ENCODE measurements at places on chromosomes 5 and 9.

- no peak for DNase-seq
These were observed 50.2 kb upstream of the UBAC1 start for GRCh38 chr9:136011376-136011702.

GRCh38 chr9:84111726-84112125 lies 131.1 kb downstream of the RMI1 start:
- DNase-seq = no peak

GRCh38 chr5:128687930-128688329 lies 149.9 kb upstream of the FBN2 start:
- DNase-seq = no peak

GRCh38 chr5:96478983-96479382 lies 45.9 kb upstream of the PCSK1 start:
- DNase-seq = no peak

GRCh38 chr9:78267889-78268288 lies 29.0 kb upstream of the PSAT1 start:
- DNase-seq = no peak

DNA sequence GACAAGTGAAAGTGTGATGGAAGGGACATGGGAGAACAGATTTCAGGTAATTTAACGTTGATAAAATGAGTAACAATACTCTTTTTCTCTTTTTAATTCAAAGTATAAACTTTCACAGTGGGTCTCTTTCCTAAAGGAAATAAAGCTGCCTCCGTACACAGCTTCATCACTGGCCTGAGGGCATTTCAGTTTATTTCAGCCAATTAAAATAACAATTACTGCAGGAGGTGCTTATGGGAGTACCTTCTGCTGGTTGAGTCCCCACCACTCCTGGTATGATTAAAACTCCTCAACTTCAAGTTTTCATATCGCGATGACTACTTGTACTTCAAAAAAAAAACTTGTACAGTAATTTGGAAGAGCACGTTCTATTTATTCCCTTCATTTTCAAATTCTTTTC lies 1845.9 kb downstream of the MAT2B start:
- DNase-seq = no peak

- DNase-seq = no peak
These were observed 1.9 kb upstream of the FST start for GRCh38 chr5:53478411-53479044.

DNA sequence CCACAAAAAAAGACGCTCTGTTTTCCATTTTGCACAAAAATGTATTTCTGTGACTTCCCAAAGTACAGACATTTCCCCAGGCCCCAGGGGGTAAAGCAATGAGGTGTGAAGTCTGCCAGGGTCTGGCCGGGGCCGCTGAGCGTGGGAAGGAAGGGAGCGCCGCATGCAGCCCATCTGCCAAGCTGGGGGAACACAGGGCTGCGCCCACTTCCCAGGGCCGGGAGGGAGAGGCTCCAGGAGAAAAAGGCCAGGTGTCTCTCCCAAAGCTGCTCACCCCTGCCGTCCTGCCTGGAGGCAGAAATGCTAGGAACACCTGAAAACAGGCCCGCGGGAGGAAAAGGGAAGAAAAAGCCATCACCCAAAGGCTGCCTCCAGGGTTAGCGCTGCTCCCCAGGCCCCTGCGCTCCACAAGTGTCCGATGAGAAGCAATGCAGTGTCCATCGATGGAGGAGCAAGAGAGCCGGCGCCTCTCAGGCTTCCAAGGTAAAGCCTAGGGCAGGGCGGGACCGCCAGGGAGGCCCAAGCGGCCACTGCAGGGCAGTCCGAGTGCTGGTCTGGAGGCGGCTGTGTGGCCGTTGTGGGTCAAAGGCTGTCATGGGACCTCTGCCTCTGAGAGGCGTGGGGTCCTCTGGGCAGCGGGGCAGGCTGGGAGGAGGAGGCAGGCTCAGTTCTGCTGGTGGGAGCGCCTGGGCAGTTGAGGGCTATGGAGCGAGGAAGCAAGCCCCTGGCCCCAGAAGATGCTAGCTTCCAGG lies 6.0 kb upstream of the ZDHHC12 start:
- no peak for DNase-seq

DNA sequence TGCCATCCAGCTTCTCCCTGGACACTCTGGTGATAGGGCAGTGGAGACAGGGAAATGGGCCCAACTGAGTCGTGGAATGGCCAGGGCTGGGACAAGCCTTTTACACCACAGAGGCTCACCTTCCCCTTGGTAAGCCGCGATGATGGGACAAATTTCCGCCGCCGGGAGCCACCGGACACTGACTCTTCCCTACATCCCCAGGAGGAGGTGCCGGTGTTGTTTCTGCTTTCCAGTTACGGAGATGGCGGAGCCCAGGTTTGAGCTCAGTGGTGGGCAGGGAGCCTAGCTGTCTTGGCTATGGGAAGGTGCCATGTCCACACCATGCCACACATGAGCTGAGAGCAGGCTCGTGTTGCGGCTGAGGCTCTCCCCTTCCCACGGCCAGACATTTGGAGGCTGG lies 19.9 kb upstream of the WNK2 start:
- no peak for DNase-seq

DNA sequence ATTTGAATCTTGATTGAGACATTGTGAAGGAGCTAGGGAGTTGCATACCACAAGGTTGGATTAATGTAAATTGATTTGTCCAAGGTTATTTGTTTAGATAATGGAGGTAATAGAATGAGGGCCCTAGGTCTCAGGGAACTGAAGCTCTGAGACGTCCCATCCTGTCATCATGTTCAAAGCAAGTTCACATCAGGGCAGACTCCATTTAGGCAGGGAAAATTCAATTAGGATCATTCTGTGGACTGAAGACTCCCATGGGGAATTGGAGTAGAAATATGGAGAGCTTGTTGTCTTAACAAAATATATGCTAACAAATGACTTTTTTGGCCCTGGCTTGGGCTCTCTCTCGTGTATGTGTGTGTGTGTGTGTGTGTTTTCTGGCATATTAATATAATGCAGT lies 722.0 kb upstream of the ADAMTS16 start:
- DNase-seq = no peak

- DNase-seq = no peak
These were observed 16.1 kb downstream of the GSN start for GRCh38 chr9:121283856-121284732.

DNA sequence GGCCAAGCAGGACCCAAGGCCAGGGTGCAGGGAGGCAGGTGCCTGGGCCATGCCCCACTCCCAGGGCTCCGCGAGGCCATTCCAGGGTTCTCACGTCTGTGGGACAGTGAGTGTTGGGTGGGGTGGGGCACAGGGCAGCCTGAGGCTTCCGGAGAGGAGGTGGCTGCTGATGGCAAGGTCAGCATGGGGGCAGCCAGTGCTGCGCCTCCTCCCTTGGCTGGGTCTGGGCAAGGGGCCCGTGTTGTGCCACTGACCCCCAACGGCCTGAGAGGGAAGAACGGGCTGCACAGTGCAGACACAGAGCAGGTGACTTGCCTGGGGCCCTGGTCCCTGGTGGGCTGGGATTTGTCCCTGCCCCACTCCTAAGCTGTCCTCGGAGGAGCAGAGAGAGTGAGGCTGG lies 82.1 kb downstream of the RXRA start:
- DNase-seq = no peak

Measured in HFF-Myc (cell line).